SK-MEL-5 (cell line): ENCODE measurements at places on chromosomes 11 and 22. TPM values are rescaled to one million over a fixed set of nuclear protein-coding genes. Genes with fewer than 3 reads are reported as not detected.

DNA sequence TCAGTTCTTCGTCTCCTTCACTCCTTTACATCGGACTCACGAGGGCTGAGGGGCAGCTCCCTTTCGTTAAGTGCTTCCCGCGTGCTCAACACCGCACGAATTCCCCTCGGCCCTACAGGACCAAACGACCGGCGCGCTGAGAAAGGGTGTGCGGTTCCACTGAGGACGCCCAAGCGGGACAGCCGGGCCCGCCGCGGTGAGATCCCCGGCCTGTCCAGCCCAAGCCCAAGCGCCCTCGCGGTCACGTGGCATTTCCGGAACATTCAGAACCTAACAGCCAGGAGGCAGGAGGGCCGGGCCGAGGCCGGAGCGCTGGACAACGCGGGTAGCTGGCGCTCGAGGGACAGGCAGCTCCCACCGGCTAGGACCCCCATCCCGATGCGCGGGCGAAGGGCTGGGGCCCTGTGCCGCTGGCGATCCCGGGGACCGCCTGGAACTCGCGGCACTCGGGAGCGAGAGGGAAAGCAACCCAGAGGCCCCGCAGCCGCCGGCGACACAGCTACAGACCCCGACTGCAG is 737 bp upstream of the STIP1 start:
- peak; percentile 62 for DNase-seq

GRCh38 chr22:50599816-50600455 is 657 bp upstream of the MAPK8IP2 start:
- DNase-seq, result peak; percentile 22

- DNase-seq, result no peak
Observed at GRCh38 chr11:113168354-113169342, 145.7 kb upstream of the TTC12 start.

INPPL1 gene
- total RNA-seq, result 105 and 121 TPM in 2 replicates

DNA sequence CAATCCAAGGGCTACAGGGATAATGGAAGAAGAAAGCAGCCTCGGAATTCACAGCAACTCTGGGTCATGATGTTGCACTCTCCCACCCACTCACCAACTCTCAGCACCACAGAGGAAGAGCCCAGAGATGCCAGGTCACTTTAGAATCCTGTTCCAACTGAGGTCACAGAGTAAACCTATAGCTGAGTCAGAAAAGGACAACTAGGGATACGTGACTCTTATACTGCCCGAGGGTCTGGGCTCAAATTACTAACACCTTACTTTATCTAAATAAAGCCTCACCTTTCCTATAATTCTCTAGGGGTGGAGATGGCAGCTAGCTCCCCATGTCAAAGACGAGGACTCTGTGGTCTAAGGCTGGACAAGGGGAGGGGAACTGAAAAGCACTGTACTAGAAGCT is 24.6 kb downstream of the IL18BP start:
- DNase-seq, result no peak

DNA sequence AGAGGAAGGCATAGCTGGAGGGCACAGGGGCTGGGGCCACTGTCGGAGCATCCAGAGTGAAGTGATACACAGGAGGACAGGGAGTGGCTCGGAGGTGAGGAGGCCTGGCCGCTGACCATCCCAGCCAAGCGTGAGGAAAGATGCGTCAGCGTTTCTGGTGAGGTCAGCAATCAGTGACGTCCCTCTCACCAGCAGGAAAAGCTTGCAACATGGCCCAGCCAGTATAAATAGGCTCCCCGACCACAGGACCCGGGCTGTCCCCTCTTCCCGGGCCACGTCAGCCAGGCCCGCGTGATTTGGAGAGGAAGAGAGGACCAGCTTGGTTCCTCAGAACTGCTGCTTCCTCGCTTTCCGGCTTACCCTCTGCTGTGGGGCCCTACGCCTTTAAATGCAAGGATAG is 4.2 kb upstream of the OSM start:
- no peak for DNase-seq

OR52K2 gene
- total RNA-seq, result not detected in 2 replicates

GRCh38 chr11:124791626-124792341 is 8.4 kb downstream of the MSANTD2 start:
- no peak for DNase-seq

- DNase-seq, result no peak
Observed at GRCh38 chr22:31055117-31055634, 25.9 kb upstream of the SMTN start.

DNA sequence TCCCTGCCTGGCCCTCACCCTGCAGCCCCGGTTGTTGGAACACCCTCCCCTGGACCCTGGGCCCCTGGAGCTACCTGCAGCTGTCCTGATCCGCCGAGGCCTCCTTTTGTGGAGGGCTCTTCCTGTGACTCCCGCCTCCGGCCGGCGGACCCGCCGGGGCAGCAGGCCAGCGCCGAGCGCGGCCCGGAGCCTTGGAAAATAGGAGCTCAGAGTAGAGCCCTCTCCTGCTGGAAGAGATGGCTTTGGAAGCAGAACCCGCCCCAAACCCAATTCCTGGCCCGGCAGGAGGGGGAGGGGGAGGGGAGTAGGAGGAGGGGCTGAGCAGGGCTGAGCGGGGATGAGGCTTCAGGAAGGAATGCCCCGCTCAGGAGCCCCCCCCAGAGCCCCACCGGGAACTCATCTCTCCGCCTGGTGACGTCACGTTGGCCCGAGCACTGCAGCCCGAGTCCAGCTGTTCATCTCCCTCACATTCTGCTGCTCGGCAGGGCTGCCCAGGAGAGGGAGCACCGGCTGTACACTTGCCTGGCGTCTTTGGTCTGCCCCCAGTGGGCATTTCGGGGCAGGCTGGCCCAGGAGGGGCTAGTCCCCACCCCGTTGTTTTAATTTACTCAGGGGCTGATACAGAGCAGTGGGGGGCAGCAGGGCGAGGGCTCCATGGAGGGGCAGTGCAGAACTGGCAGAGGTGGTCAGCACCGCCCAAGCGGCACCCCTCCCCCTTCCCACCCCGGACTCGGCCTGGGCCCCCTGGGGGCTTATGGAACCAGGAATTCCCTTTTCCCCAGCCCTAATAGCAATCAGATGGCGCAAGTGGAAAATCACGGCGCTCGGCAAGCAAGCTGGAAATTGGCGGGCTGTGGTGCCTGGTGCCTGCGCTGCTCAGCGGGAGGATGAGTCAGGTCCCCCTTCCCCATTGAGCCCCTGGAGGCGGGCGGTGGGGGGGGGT is at the start of gene MRGPRF:
Gene MRGPRF (minus strand): TSS at position 238 of the 943 bp plus-strand sequence. CDS start 3,345 bp downstream, outside the sequence.
- DNase-seq, result peak; percentile 51

- no peak for DNase-seq
Observed at GRCh38 chr11:104000798-104001197, 35.6 kb upstream of the DDI1 start.

MISFA gene
- total RNA-seq, result 0.40 and 1.4 TPM in 2 replicates

SYT7 gene
- 0.69 and 2.6 TPM in 2 replicates for total RNA-seq

- DNase-seq, result no peak
Observed at GRCh38 chr11:67648140-67648795, 2.3 kb downstream of the ACY3 start.

CARD18 gene
- not detected in 2 replicates for total RNA-seq

GRCh38 chr11:10902301-10903063 is 44.6 kb upstream of the ZBED5 start:
- DNase-seq, result no peak

- DNase-seq, result no peak
Observed at GRCh38 chr11:100602716-100603115, 84.4 kb upstream of the ARHGAP42 start.

GRCh38 chr11:131506348-131506747 is 135.9 kb downstream of the NTM start:
- no peak for DNase-seq

DNA sequence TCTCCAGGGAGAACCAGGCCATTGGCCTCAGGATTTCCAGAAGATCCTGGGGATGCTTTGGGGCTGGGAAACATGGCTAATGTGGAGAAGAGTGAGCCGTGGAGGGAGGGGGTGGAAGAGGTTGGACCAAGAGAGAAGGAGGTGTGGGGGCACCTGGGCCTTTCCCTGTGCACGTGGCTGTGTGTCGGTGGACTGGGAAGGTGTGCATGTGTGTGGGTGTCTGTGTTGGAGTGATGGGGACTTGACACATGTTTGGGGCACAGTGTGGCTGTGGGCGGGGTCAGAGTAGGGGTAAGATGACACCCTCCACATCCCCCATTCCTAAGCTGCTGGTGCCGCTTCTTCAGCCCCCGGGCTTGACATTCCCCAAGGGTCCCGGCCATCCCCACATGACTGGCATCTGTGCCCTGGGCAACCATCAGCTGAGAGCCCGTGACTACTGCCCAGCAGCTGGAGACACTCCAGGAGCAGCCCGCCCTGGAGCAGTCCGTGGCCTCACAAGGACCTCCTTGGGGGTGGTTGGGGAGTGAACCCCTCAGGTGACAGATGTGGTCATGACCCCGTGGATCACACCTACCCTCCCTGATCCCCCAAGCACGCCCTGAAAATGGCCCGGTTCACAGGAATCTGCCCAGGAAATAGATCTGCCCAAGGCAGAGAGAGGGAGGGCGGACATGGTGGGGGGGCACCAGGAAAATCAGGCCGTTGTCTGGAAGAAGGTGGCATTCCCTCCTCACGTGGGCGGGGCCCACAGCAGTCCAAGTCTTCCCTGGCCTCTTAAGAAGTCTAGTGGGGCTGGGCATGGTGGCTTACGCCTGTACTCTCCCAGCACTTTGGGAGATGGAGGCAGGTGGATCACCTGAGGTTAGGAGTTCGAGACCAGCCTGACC is 34.8 kb upstream of the SOX10 start:
- peak; percentile 98 for DNase-seq

CASP5 gene
- total RNA-seq, result not detected in 2 replicates

DNA sequence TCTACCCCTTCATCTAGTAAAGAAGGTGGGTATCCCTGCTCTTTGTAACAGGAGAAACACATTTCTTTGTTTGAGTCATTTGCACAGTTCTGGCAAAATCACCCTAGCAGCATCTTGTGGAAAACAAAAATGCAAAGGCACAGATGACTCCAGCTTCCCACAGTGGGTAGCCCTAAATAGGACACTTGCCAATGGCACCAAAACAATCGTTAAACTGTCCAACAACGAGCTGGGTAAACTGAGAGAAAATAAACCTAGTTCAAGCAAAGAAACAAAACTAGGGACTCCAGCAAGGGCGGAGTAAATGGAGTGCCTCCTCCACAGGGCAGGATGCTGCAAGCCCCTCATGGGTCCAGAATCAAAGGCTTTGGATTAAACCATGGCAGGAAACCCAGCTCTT is 239.5 kb downstream of the NTM start:
- DNase-seq, result no peak

DNA sequence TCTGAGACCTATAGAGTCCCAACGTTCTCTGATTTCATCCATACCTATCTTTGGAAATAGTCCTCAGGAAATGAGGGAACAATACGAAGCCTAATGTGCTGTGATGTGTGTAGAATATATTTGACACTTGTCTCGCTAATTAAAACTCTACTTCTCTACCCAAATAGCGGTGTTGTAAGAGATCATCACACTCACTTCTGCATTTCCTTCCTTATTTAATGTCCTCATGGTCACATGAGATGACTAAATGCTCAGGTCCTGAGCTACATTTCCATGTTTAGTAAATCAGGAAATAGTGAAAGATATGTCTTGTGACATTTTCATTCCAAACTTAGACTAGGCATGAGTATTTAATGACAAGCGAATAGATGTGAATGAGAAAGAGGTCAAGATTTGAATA is 112.3 kb downstream of the MAML2 start:
- no peak for DNase-seq

OR10A2 gene
- total RNA-seq, result not detected in 2 replicates

DTX4 gene
- total RNA-seq, result 0.67 and 0.95 TPM in 2 replicates

- DNase-seq, result no peak
Observed at GRCh38 chr22:23512348-23512705, 67.8 kb downstream of the IGLL1 start.

MAPK8IP1 gene
- 14.3 and 16.1 TPM in 2 replicates for total RNA-seq

GRCh38 chr11:44974402-44975000 is 23.8 kb upstream of the TP53I11 start:
- DNase-seq, result no peak

DNA sequence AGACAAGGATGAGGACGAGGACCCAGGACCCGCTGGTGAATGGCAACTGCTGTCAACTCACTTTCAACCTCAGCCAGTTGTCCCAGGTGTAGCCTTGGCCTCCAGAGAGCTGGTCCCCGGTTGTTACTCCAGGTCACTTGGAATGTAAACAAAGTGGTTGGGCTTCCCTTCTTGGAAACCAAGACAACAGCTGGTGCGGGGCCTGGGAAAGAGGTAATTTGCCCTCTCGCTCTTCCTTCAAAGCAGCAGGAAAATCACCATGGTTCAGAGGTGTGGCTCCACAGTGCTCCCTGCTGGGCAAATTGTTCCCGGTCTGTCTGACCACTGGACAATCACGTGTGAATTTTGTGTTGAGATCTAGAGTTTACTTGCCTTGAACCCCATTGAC is 15.0 kb downstream of the SLC1A2 start:
- DNase-seq, result peak; percentile 72

E2F8 gene
- total RNA-seq, result 1.6 and 2.1 TPM in 2 replicates

TMPRSS6 gene
- not detected in 2 replicates for total RNA-seq

DNA sequence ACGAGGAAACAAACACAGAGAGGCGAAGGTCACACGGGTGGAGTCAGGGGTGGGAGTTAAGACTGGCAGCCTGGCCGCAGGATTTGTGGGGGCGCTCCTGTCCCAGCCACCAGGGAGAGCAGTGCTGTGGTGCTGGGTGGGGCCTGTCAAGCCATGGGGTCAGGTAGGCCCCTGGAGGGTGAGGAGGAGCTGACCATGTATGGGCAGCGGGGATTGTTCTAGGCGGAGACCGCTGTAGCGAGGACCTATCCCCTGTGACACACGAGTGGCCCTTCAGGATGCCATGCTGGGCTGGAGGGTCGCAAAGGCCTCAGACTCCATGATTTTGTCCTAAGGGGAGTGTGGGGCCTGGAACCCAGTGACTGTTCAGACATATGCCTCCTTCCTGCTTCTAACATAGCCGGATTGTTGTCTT is 1.6 kb upstream of the RPS19BP1 start:
- no peak for DNase-seq

VWCE gene
- total RNA-seq, result 0.24 and 0.45 TPM in 2 replicates

DUSP8 gene
- 0.48 and 0.85 TPM in 2 replicates for total RNA-seq

DNA sequence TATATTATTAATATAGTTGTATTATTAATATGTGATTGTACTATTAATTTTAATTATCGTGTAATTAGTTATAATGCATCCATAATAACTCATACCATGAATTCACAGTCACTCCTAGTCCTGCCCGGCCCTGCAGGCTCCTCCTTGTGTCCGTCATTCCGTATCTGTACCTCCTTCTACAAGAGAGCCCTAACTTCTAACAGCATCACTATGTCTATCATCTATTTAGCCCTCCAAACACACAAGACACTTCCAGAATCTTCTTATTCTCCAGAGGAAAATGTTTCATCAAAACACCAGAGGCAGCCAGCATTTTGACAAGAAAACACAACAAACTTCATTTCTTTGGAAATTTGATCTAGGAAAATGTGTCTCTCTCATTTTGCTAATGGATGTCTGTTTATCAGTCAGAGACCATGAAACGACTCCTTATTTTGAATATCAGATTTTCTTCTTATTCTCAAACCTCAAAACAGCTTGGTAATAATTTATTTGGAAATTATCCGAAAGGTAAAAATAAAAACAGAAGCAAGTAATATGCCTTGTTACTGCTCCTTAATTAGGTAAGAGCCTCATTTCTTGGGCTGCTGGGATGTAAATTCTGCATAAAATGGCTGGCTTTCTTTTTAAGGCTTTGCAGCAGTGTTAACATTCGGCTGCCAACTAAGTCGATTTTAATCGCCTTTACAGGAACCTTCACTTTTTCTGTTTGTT is 23.1 kb upstream of the SEPTIN5 start:
- DNase-seq, result no peak
